ENCODE measurements at places on chromosomes 5 and 9.
A peak's percentile ranks its signal among the peaks of the same experiment; 100 is the strongest.

DNA sequence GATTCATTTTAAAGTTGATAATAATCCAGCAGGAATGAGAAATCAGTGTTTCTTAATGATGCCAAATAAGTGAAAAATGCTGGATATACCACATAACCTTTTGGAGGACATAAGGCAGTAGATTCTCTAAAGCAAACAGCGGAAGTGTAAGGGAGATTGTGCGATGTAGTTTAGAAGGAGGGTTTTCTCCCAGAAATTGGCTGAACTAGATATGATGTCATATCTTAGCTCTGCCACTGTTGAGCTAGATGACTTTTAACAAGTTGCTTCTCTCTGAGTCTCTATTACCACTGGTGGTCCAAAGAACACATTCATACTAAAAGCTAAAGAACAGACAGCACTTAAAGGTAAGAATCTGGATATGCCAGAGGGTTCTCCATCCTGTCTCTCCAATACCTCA, 107.0 kb downstream of the NR6A1 start:
- no peak for DNase-seq

DNA sequence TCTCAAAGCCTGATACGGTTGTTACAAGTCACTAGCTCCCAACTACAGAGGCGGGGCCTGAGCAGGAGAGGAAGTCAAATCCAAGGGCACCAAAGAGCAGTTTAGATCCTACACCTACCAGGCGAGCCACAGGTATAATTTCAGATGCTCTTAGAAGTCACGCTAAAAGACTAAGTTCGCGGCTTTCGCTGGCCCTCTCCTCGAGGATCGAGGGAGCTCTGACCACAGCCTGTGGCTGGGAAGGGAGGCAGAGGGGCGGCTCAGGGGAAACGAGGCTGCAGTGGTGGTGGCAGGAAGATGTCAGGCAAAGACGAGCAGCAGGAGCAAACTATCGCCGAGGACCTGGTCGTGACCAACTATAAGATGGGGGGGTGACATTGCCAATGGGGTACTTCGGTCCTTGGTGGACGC, 48.6 kb downstream of the SEMA4D start:
- no peak for DNase-seq

GRCh38 chr5:40258222-40258621, 421.5 kb upstream of the PTGER4 start:
- no peak for DNase-seq

DNA sequence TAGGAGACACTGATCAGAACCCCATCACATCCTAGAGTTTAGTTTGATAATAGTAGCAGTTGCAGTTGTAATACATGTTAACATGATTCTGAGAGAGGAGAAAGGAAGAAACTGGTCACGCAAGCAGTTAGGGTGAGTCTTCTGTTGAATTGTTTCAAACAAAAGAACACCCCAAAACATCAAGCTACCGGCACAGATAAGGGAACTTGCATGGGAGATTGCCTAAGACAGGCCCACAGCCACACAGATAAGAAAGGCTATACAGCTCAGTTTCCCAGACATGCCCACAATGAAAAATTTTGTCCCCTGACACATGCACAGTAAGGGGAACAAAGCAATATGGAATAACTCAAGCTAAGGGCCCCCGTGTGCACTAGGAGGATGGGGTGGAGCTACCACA, 15.9 kb downstream of the HSPB3 start:
- DNase-seq = no peak

- DNase-seq = peak; percentile 63
Measured at GRCh38 chr5:172597755-172598155, 43.3 kb upstream of the NEURL1B start.

- no peak for DNase-seq
Measured at GRCh38 chr9:109182940-109183798, 16.1 kb upstream of the FRRS1L start.

GRCh38 chr5:167853421-167853820, 438.0 kb upstream of the WWC1 start:
- DNase-seq = no peak

- no peak for DNase-seq
Measured at GRCh38 chr5:142222866-142223558, 101.8 kb downstream of the SPRY4 start.

- no peak for DNase-seq
Measured at GRCh38 chr5:175706499-175706898, 48.6 kb downstream of the HRH2 start.

DNA sequence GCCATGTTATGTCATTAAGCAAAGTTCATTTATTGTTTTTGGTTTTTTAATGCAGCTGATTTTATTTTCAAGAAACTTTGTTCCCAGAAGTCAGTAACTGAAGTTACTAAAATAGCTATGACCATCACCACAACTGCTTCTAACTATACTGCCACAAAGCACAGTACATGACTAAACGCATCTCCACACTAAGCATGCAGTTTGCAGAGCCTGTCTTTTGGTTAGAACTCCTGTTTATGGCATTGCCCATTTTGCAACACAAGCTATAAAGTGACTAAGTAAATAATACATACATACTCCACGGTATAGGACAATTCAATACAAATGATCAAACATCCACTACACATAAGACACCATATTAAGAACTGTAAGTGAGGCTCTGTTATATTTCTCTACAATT, 109.7 kb downstream of the MLLT3 start:
- DNase-seq = no peak

GRCh38 chr5:10994091-10994986, 233.3 kb upstream of the DAP start:
- no peak for DNase-seq

- no peak for DNase-seq
Measured at GRCh38 chr5:170896779-170897178, 35.0 kb downstream of the RANBP17 start.

DNA sequence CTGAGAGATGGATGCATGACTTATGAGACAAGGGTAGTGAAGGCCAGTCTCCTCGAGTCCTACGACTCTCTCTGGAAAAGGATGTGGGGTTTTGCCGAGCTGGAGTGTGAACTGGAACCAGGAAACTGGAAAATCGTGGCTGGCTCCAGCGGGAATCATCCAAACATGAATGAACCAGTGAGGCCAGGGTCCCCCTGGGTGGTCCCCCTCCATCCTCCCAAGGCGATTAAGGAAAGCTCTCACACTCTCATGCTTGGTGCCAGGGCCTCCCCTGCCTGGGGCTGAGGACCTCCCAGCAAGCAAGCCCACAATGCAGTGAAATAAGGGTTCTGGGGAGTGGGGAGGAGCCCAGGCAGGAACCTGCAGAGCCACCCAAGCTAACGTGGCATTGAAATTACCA, 9.6 kb upstream of the AMBP start:
- DNase-seq = no peak

DNA sequence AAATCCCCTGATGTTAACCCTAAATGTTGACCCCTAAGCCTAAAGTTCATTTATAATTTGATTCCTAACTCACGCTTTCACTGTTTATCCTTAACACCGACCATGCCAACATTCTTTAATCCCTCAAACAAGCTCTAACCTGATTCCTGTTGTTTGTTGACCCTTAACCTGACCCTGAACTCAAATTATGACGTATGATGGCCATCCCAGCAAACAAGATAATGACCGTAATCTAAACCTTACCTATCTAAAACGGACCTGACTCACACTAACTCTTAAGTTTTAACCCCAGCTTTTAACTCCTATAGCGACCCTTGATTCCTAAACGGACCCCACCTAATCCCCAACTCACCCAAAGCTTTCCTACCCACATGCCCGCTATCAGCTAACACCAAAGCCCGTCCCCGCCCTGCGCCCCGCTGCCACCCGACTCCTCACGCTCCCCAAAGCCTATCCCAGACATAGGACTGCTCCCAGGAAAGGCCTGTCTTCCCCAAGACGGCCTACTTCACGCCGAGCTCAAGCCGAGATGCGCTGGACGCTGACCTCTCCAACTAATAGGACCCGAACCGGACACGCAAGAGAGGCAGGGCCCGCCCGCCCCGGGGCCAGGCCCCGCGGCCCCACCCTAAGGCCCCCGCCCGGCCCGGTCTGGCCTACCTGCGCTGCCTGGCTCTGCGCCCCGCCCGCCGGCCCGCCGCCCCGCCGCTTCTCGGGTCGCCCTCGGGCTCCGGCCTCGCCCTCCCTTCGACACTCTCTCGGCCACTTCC, 395 bp downstream of the TLN1 start:
- no peak for DNase-seq

GRCh38 chr5:72456391-72457074, 50.7 kb downstream of the ZNF366 start:
- DNase-seq = no peak

- DNase-seq = no peak
Measured at GRCh38 chr5:62421414-62421813, 8.9 kb downstream of the IPO11 start.

DNA sequence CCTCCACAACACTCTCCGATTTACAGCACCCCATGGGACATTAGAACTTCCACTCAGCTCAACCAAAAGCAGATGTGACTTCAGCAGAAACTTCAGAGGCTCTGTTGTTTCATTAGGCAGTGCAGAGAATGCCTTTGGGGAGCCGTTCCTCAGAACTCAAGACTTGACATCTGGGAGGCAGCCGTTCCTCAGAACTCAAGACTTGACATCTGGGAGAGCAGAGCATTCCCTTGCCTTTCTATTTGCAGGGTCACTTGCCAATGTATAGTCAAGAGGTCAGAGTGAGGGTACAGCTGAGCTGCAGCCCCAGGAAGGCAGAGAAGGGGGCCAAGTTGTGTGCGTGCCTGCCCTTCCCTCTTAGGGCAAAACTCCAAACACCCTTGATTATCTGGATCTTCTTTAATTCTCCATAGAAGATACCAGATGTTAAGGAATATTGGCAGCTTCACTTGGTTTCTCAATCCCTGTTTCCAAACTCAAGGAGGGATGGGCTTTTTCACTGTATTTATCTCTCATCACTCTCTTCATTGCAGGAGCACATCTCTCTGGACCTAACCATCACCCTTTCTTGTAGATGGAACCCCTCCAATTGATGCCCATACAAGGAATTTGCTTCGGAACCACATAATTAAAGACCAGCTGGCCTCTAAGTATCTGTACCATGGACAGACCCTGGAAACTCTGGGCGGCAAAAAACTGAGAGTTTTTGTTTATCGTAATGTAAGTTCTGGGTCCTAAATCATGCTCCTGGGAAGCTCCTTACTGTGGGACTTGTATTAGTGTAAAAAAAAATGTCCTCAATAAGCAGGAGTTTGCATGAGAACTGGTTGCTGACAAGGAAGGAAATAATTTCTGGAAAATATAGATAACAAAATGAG, 25.6 kb downstream of the TGFBI start:
- DNase-seq = peak; percentile 27

DNA sequence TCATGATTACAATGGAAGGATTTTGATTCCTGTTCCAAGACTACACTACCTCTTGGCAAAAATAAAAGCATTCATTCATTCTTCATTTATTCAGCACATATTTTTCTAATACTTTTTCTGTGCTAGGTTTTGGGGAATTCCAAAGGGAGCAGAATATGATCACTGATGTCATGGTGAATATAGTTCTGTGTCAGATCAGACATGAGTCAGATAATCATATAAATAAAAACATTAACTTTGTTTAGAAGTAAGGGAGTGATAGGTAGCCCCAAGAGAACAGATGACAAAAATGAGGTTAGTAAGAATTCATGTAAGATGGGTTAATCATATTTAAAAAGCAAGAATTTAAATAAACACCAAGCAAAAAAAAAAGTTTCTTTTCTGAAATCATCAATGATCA, 94.1 kb upstream of the RANBP6 start:
- no peak for DNase-seq

DNA sequence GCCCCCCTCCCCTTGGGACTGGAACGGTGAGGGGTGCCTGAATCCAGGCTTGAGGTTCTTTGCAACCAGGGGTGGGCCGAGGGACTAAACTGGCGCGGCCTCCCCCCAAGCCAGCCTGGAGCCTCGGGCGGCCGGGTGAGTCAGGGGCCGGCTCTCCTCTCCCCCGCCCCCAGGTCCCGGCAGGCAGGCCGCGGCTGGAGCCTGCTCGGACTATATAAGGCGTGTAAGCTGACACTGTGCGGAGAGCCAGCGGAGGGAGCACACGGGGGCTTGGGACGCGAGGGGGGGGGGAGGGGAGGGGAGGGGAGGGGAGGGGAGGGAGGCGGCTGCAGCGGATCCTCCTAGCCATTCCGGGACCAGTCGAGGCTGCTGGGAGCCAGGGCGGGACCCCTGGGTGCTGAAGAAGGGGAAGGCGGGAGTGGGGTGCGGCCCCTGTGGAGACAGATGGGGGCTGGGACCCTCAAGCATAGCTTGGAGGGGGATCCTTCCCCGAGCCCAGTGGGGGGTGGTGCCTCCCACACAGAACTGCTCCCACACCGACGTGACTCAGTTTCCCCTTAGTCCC, 595 bp downstream of the PDLIM7 start:
- peak; percentile 93 for DNase-seq

GRCh38 chr5:124980163-124980941, 233.9 kb upstream of the ZNF608 start:
- DNase-seq = no peak

DNA sequence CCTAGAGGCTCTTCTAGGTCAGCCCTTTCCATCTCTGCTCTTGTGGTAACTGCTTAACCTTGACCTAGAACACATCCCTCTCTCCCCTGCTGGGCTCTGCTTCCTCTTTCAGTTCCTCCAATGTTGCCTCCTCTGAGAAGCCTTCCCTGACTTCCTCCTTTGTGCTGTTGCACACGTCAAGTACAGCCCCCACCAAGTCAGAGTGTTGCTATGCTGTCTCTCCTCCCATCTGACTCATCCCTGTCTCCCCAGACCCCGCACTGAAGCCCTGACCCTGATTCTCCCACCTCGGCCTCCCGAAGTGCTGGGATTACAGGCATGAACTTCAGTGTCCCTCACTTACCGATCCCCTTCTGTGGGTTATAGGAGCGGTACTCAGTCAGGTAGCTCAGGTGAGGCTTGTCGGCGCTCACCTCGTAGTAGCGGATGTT, 10.4 kb upstream of the TRIM14 start:
- no peak for DNase-seq

- no peak for DNase-seq
Measured at GRCh38 chr9:132745756-132746709, 75.8 kb downstream of the GTF3C4 start.

GRCh38 chr9:137113385-137114159, 961 bp downstream of the DPP7 start:
- DNase-seq = no peak

DNA sequence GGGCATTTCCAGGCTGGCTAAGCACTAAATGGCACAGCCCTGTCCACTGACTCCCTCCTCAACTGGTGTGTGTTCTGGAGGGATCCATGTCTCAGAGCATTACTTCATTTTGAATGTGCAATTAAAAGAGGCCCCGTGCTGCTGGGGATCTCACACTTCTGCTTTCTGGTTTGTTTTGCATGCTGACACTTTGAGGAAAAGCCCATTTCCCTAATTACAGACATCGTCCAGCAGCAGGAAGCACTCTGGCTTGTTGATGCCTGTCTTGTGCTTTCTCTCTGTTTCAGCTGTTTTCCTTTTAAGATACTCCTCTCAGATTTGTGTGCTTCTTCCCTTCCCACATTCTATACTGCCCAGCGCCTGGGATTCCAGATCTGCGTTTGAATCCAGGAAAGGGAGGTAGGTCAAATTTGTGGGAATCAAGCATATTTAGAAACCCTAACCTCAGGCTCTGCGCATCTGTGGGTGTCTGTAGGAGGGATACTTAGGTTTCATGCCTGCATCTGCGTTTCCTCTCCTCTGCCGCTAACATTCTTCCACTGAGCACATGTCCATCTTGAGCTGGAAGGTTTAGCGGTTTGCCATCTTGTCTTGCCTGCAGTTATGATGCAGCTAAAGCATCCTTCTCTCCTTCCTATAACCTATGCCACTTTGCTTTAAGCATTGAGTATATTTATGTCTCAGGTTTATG, 25.7 kb downstream of the SYK start:
- DNase-seq = no peak

GRCh38 chr5:18329328-18329727, 695.1 kb downstream of the TAF11L14 start:
- no peak for DNase-seq
